Stimulated activated CD8-positive, alpha-beta memory T cell treated with anti-CD3 and anti-CD28 coated beads, Interleukin-7, amount 100 ng/mL, for 1 hour (primary cell): ENCODE measurements at places on chromosomes 4 and X.

- DNase-seq = no peak
These were observed 441.2 kb downstream of the CENPC start for GRCh38 chr4:67104145-67104544.

DNA sequence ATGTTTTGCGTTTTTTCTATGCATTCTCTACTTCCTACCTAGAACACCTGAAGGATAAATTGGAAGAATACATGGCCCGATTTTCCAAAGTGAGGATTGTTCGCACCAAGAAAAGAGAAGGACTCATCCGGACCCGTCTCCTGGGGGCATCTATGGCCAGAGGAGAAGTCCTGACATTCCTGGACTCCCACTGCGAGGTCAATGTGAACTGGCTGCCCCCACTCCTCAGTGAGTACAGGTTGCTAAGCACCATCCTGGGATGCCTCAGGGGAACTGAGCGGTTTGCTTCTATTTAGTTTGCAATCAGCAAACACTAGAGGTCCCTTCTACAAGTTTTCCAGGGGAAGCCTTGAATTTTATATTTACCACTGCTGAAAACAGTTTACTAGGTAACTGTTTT is 359.3 kb upstream of the GALNT7 start:
- no peak for DNase-seq

GRCh38 chr4:144179152-144179739 is 38.7 kb upstream of the GYPA start:
- no peak for DNase-seq

- DNase-seq = no peak
These were observed 110.4 kb upstream of the EDNRA start for GRCh38 chr4:147370473-147370872.
